ENCODE measurements at places on chromosomes 4 and X.

DNA sequence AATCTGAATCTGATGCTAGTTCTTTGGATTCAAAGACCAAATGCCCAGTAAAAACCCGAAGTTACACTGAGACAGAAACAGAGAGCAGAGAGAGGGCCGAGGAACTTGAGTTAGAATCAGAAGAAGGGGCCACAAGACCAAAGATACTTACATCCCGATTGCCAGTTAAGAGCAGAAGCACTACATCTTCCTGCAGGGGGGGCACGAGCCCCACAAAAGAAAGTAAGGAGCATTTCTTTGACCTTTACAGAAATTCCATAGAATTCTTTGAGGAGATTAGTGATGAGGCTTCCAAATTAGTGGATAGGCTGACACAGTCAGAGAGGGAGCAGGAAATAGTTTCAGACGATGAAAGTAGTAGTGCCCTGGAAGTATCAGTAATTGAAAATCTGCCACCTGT, 309.3 kb downstream of the ANK2 start:
- no peak for DNase-seq

GRCh38 chr4:6259886-6260285, 9.8 kb upstream of the WFS1 start:
- no peak for DNase-seq

DNA sequence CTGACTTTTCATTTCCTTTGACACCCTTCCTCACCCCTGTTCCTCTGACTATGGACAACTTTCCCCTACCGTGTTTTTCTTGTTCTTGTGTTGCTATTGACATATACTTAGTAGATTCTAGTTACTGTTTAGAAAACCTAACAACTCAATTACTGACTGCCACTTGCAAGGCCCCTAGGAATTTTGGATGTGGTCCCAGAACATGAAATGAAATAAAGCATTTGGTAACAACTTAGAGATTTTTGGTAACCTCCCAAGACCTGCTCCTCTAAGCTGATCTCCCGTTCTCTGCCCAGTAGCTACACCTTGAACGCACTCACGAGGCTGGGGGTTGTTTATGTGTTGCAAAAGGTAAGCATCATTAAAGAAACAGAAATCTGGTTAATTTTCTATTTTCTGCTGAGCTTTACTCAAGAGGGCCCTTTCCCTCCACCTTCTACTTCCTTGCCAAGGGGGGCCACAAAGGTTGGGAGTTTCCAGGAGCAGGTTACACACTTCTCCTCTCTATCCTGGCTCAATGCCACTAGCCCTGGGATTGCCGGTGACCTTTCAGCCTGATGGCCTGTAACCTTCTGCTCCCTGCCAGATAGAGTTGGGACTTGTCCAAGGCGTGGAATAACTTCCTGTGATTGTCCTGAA, 20.5 kb downstream of the GAB3 start:
- DNase-seq = peak; percentile 77

DNA sequence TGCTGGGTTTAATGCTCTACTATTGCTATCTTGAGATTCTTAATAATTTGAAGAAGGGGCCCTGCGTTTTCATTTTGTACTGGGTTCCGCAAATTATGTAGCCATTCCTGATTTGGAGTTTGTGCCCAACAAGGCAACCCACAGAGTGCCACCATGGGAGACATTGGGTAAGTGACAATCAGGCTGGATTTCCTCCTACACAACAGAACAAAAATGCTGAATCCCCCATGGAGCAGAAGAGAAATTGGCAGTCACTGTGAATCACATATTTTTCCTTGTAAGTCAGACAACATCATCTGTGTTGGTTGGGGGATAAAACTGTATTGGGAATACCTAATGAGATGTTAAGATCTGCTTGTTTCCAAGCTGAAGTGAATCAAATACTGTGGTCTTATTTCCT, 80.9 kb downstream of the CNGA2 start:
- peak; percentile 76 for DNase-seq

- no peak for DNase-seq
Observed at GRCh38 chr4:67571975-67572374, 13.4 kb downstream of the STAP1 start.

DNA sequence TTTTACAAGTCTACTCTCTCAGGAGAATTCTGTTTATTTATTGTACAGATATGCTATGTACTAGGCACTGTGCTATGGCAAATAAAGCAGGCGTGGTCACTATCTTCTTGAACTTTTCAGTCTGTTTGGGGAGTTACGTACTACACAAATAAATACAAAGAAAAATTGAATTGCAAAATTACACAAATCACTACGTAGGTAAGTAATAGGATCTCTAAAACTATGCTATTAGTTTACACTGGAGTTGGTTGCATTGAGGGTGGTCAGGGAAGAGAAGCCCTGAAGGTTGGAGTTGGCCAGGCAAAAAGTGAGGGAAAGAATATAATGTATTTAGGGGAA, 75.7 kb downstream of the GAB1 start:
- no peak for DNase-seq

GRCh38 chr4:147924604-147925412, 192.9 kb downstream of the ARHGAP10 start:
- no peak for DNase-seq
